Chondrocyte (in vitro differentiated cells): ENCODE measurements at places on chromosomes 4 and X.

DNA sequence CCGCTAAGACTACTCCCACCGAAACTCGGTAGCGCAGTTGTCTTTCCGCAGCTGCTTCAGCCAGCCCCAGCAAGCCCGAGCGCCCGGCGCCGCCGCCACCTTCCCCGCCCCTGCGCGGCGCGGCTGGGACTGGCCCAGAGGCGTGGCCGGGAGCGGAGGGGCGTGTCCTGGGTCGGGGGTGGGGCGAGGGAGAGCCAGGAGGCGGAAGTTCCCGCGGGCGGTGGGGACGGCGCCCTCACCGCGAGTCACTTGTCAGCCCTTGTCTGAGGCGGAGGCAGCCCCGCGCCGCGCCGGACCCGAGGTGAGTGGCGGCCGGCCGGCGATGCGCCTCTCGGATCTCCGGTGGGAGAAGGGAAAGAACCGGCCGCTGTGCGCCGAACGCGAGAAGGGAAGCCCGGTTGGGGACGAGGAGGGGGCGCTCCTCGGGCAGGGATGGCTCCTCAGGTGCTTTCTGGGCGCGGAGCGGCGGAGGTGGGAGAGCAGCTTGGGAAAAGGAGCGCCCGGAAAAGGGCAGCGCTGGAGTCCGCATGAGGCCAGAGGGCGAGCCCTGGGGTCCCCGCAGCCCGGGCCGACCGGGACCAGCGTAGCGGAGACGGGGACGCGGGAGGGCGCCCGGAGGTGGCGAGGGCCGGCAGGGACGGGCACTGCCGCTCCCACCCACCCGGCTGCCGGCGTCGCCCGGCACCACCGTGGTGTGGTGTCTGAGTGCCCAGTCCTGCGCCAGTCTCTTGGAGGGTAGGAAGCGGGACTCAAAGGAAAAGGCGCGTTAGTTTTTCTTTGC lies at the start of gene PDLIM5:
PDLIM5 (plus strand) TSS at position 248 of the 781 bp plus-strand sequence. CDS start 3,347 bp downstream, outside the sequence.
- peak; percentile 94 for DNase-seq

DNA sequence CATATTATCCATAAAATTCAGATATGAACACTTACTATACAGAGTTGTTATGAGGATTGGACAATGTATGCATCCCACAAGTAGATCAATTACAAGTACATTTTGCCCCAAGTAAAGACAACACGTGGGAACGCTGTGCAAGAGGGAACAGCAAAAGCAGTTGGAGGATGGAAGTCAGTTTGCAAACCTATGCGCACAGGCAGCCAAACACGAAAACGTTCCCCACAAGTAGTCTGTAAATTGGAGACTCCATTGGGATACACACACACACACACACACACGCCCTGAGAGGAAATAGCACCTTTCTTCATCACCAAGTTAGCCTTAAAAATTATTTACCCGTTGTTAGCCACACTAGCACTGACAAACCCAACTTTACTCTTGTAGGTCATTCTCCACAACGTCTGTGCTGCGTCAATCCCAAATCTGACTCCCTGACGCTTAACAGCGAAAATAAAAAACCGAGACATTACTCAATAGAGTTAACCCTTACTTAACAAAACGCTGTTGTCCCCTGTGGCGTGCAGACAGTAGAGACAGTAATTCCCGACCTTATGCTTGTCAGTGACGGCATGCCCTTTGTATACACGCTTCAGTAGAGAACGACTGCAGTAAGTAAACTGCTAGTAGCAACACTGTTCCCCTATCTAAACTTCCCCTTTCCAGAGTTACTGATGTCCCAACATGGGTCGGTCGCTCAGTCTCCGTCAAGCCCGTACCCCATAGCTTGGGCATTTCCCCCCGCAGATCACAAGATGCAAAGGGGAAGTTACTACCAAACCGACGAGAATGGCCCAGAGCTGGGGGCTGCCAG lies 730 bp downstream of the MANBA start:
- no peak for DNase-seq

- no peak for DNase-seq
Observed at GRCh38 chr4:40256817-40257216, 60.0 kb downstream of the RHOH start.

DNA sequence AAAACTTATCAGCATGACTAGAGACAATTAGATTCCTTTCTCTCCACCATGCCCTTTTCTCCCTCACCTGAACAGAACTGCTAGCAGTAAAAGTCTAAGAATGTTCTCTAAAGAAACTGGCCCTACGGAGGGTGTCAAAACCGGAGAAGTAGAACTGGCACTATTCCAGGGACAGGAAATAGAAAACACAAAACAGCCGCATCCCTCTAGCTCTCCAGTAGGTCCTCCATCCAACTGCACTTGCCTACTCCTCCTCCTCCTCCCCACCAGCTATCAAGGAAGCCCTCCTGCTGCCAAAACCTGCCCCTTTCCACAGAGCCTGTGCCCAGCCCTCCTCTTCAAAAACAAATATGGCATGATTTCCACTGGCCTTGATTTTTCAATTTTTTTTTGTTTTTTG lies 28.4 kb downstream of the FUNDC1 start:
- no peak for DNase-seq

- no peak for DNase-seq
Observed at GRCh38 chr4:37909332-37910090, 18.6 kb downstream of the TBC1D1 start.
